ENCODE measurements at places on chromosomes 4 and X.

DNA sequence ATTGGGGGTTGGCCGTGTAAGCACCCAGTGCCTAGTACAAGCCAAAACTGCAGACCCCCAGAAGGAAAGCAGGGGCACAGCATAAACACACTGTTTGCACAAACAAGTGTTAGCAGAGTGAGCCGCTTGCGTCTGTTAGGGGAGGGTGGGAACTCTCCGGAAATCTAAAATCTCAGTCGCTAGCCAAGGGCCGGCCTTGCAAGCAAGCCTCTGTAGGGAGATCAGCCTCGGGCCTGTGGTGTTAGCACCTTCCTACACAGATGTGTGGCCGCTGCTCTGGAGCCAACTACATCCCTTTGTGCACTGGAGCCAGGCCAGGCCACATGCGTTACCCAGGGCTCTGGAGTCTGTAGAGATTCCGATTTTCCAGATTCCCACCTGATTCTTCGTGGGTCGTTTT, 67.1 kb downstream of the GPR143 start:
- no peak for DNase-seq

DNA sequence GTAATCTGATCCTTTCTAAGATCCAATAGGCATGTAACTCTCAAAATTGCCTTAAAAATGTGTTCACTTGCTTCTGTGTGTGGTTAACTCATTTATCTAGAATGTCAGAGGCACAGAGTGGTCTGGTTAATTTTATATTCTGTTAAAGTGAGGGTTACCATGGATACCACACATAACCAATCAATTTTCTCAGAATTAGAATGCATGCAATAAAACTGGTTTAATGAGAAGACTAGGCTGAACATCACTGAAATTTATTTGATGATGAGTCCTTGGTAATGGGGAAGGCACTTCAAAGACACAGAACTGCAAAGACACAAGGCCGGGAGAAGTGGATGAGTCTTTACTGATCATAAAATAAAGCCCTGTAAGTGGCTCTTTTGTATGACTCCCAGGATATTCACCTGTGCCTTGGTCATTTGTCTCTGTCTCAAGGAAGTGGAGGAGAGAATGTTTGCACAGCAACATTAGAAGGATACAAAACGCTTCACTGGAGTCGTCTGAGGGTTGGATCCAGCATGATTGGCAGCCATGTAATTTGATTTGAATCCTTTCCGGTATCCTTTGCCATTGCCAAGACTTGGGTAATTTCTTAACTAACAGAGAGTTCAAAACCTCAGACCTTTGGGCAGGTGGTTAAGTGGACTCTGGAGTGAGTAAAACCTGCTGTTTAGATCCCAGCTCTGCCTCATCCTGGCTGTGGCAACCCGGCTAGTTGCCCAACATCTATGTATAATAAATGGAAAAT, 94.0 kb upstream of the RBPJ start:
- DNase-seq: no peak

GRCh38 chrX:41734530-41734929, 10.5 kb downstream of the GPR82 start:
- no peak for DNase-seq

DNA sequence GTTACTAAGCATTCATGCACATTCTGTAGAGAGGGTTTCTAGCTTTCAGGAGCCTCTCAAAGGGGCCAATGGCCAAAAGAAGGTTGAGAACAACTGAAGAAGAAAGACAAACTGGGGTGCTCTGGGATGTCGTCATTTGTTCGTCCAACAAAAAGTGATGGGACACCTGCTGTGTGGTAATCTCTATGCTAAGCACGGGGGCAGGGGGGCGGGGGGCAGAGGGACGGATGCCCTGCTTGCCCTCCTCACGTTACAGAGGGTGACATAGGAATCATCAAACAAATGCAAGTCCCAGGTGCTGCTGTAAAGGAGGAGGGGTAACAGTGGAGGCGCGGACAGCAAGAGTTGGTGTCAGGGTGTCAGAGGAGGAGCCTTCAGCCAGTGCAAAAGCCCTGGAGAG, 12.8 kb upstream of the CRMP1 start:
- DNase-seq: no peak

DNA sequence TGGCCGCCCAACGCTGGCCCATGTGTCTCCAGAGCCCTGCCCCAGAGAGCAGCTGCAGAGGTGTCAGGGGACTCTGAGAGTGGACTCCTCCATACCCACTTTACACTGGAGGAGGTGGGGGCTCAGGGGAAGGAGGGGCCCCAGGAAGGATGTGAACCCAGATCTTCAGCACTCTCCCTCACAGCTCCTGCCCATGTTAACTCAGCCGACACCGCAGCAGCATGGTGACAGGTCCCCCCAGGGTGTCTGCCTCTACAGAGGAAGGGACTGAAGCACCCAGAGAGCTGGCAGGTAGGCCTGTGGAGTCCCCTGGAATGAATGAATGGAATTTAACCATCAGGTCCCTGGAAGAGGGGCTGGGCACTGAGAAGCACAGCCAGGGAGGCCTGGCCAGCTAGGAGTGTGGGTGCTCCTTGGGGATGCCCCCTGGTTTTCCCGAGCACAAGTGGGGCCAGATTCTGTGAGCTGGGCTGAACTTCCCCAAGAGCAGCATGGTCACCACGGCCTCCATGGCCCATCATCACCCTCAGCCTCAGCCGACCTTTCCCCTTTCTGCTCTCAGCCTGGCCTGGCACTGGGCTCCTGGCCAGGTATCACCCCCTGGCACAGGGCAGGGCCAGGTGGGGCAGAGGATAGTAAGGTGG, 21.9 kb downstream of the SH3BP2 start:
- DNase-seq: no peak

GRCh38 chr4:152785639-152786615, 6.2 kb downstream of the ARFIP1 start:
- no peak for DNase-seq

DNA sequence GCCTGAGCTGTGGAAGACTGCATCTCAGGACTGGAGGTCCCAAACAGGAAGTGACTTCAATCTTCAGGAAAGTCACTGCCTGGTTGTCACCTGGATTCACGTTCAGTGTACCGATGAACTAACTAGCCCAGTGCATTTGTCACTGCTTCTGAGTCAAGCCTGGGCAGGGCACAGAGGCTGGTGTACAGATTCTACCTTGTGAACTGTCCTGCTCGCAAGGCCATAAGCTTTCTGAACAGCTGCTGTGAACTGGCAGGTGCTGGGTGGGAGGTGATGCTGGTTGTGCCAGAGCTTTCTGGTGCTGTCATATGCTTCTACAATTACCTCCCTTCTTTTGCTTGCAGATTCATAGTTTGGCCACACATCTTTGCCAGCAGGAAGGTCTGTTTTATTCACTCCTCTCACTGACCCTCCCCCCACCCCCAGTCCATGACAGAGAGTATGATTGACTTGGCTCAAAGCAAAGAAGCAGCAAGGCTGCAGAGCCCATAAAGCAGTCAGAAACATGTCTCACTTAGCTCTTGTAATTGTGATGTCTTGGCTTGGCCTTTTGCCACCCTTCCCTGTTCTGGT, 40.5 kb downstream of the ZCCHC12 start:
- DNase-seq: no peak

DNA sequence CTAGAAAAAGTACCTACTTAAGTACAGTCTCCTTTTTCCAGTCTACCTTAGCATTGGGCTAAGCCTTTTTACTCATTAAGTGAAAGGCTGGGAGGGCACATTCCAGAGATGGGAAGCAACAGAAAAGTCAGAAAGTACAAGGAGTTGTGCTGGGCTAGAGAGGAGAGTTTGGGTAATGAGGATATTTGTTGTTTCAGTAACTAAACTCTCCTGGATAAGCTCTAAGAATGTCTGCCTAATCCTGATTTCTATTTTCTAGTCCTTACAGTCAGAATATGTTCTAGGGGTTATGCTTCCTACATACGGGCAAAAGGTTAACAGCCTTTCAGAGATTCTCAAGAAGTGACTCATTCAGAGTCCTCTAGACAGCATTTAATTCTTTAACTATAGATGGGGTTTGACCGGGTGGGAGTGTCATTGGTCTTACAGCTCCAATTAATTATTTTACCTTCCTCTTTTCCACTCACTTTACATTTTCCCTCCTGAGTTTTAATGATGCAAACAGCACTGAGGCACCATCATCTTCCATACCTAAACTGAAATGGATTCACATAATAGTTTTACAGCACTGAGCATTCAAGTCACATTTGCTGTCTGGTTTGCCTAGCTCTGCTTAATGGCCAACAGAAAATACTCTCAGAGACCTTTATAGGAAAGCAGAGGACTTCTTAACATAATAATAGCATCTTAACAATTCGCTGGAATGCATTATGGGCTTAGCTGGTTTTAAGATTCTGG, 42.9 kb downstream of the USP26 start:
- no peak for DNase-seq

DNA sequence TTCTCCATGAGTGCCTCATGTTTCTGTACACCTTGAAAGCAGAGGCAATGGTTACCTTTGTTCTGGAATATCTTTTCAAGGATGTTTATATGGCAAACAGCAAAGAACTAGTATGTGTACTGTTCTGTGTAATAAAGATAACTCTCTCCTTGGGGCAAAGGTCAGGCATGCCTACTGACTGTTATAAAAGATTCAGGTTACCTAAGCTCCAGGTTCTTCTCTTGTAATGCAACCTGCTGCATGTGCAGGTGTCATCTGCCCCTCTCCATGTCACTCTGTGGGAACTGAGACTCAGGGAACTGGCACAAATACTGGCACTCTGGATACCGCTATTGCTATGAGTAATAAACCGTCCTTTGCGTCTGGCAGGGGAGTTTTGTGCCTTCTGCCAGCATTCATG, 5.4 kb upstream of the TRPC3 start:
- DNase-seq: no peak

- no peak for DNase-seq
Measured at GRCh38 chrX:111041018-111041462, 55.0 kb upstream of the PAK3 start.

DNA sequence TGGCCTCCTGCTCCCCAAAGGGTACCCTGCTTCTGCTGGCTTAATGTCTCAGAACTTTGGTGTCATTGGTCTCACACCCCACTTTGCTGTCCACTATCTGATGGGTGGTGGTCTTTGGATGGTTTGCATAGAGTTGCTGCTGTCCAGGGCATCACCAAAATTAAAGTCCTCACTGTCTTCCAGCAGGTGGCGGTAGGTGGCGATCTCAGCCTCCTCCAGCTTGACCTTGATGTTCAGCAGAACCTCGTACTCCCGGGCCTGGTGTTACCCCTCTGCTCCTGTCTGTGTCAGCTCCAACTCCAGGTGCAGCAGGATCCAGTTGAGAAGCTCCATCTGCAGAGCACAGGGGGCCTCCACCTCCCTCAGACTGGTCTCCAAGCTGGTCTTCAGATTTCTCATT, 1169.5 kb upstream of the PABPC4L start:
- no peak for DNase-seq

DNA sequence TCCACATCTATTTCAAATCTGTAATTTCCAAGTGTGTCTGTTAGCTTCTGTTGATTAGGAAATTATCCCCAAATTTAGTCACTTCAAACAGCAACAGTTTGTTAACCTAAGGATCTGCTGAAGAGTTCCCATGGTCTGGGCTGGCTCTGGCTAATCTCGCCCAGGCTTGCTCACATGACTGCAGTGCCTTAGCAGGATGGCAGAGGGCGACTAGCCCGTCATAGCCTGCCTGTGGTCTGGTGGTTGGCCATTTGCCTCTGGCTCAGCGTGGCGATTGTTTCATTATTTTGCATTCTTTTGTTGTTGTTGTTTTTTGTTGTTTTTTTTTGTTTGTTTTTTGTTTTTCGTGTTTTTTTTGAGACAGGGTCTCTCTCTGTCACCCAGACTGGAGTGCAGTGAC, 264.0 kb downstream of the TRIML1 start:
- DNase-seq: no peak

GRCh38 chr4:5568931-5569330, 139.4 kb downstream of the EVC2 start:
- DNase-seq: no peak
